Lower leg skin (tissue), 4 donors: ENCODE measurements at places on chromosomes 7 and 10.

- peak; percentile 4 for DNase-seq
These were observed 124.7 kb upstream of the UNC5B start for GRCh38 chr10:71087622-71088021.

GRCh38 chr7:67620216-67620933 is 623.7 kb downstream of the TYW1 start:
- DNase-seq = no peak

GRCh38 chr7:127251036-127251464 is 1.7 kb downstream of the GRM8 start:
- DNase-seq = no peak

GRCh38 chr10:103696411-103697145 is 158.8 kb downstream of the SH3PXD2A start:
- no peak for DNase-seq

GRCh38 chr7:118053353-118053752 is 130.6 kb upstream of the LSM8 start:
- DNase-seq = no peak

- DNase-seq = peak; percentile 58
These were observed 11.9 kb downstream of the SSC4D start for GRCh38 chr7:76397409-76398183.

DNA sequence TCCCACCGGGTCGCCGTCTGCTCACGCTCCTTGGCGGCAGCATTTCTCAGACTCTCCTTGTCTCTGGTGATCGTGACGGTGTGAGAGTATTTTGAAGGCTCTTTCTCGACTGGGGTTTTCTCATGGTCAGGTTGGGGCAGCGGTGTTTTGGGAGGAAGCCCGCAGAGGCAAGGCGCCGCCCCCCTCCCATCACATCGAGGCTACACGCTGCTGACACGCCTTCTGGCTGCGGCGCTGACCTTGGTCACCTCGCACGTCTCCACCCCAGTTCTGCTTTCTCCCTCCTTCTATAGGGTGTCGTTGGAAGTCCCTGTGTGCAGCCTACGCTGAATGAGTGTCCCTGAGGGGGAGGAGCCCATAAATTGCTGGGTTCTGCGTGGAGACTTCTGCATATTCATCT is 55.2 kb downstream of the GLRX3 start:
- DNase-seq = no peak

DNA sequence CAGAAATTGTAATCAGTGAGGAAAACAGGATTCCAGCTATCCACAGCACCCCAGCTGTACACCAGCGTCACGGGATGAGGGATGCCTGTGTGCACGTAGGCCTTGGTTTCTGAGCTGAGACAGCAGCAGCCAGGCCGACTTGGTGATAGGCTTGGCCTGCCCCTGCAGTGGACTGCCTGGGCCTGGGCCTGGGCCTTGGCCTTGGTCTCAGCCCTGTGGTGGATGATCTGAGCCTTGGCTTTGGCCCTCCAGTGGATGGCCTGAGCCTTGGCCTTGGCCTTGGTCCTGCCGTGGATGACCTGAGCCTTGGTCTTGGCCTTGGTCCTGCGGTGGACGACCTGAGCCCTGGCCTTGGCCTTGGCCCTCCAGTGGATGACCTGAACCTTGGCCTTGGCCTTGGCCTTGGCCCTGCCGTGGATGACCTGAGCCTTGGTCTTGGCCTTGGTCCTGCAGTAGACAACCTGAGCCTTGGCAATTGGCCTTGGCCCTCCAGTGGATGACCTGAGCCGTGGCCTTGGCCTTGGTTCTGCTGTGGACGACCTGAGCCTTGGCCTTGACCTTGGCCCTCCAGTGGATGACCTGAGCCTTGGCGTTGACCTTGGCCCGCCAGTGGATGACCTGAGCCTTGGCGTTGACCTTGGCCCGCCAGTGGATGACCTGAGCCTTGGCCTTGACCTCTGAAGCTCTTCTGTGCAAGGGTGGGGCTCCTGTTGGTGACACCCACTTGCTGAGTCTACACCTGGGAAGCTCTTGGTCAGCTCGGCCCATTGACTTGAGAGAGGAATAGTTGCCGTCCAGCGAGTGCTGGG is 93.8 kb downstream of the CUX1 start:
- no peak for DNase-seq

- no peak for DNase-seq
These were observed 39.4 kb upstream of the PHF14 start for GRCh38 chr7:10934292-10934691.

- no peak for DNase-seq
These were observed 104.5 kb upstream of the INSYN2A start for GRCh38 chr10:127300868-127301321.

DNA sequence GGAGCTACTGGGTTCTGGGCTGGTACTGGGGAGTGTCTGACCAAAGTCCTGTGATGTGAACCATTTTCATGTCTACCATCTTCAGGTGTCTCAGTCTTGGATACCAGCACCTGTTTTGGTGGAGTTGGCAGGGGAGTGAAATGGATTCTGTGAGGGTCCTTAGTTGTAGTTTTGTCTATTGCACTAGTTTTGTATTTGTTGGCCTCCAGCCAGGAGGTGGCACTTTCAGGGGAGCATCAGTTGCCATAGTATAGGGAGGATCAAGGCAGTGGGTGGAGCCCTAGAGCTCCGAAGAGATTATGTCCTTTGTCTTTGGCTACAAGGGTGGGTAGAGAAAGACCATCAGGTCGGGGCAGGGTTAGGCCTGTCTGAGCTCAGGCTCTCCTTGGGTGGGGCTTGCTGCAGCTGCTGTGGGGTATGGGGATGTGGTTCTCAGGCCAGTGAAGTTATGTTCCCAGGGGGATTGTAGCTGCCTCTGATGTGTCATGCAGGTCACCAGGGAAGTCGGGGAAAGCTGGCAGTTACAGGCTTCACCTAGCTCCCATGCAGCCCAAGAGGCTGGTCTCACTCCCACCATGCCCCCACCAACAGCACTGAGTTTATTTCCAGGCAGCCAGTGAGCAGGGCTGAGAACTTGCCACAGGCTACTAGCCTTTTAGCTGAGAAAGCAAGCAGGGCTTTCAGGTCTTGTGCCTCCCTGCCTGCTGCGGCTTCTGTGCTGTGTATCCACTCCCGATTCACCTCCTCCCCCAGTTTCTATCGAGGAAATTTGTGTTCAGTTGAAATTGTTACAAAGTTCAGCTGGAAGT is 153.1 kb downstream of the ZNF365 start:
- DNase-seq = no peak

GRCh38 chr7:135320268-135320667 is 86.6 kb downstream of the STRA8 start:
- DNase-seq = peak; percentile 86

GRCh38 chr10:80516506-80517075 is 21.1 kb upstream of the SH2D4B start:
- no peak for DNase-seq

- DNase-seq = no peak
These were observed 4.2 kb downstream of the MNX1 start for GRCh38 chr7:157006205-157006747.

- DNase-seq = no peak
These were observed 38.2 kb downstream of the AVL9 start for GRCh38 chr7:32533276-32534029.

DNA sequence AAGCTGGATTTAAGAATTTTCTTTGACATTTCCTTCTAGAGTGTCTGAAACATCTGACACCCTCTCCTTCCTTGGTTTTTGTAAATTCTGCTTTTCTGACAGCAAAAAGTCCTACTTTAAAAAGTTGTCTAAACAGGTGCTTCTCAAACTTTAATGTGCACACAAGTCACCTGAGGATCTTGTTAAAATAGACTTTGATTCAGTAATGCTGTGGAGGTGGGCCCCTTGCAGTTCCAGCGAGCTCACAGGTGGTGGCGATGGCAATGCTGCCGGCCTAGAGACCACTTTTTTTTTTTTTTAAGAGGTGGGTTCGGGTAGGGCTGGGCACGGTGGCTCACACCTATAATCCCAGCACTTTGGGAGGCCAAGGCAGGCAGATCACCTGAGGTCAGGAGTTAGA is 77.1 kb downstream of the ABCC2 start:
- DNase-seq = no peak

DNA sequence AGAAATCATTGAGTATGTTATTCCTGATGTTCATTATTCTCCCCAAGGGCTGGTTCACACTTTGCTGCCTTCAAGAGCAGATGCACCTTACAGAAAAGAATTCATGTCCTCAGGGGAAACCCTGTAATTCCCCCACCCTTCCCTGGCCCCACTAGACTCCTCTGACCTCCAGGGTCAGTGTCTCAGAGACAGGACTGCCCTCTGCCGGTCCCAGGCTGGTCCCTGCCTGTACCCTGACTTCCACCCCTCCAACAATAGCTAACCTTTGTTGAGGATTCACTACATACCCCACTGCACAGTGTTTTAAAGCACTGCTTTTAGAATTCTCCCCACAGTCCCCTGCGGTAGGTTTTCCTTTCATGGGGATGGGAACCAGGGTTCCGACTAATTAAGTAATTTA is 4.4 kb upstream of the SEPHS1 start:
- no peak for DNase-seq

- no peak for DNase-seq
These were observed 41.7 kb downstream of the FAS start for GRCh38 chr10:89032141-89032891.

DNA sequence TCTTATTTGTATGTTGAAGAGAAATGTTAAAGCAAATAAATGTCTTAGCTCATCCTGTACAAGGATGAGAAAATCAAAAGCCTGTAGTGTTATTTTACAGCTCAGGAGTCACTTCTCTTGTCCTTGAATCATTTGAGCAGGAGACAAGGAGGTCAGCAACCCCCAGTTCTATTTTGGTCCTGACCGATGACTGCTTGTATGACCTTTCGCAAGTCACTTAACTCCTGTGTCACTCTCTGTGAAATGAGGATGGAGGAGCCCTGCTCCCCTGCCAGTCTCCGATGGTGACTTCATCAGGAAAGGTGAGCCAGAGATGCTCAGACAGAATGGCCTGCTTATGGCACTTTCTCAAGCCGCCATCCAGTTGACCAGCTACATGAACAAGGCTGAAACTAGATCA is 101.0 kb downstream of the CELF2 start:
- DNase-seq = no peak

- DNase-seq = no peak
These were observed 175.7 kb downstream of the GFRA1 start for GRCh38 chr10:116097239-116097784.

GRCh38 chr10:105956550-105956949 is 1208.0 kb downstream of the SORCS1 start:
- no peak for DNase-seq

GRCh38 chr7:48084727-48085432 is 4.2 kb upstream of the UPP1 start:
- no peak for DNase-seq

GRCh38 chr7:17725821-17726220 is 214.5 kb downstream of the SNX13 start:
- DNase-seq = no peak

- no peak for DNase-seq
These were observed 139.9 kb upstream of the ZNF438 start for GRCh38 chr10:31171402-31172083.

- no peak for DNase-seq
These were observed 3.9 kb downstream of the PTF1A start for GRCh38 chr10:23195846-23196600.

- no peak for DNase-seq
These were observed 1.2 kb upstream of the HOXA2 start for GRCh38 chr7:27103489-27104226.

GRCh38 chr10:74825371-74826141 is 844 bp upstream of the KAT6B start:
- peak; percentile 94 for DNase-seq

DNA sequence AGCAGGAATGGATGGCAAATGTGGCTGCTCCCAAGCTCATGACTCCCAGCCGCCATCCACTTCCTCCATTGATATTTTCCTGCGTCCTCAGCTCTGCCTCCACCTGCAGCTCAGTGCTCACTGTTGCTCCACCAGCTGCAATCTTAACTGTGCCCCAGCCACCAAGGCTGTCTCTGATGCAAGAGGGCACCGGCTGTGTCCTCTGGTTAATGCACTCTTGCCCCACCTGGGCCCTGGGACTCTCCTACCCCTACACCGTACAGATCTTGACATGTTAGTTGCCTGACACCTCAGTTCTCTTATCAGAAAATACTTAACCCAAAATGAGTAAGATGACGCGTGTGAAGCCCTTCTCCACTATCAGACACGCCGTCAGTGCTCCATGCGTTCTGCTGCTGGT is 45.5 kb upstream of the GPR26 start:
- peak; percentile 70 for DNase-seq

GRCh38 chr7:33849004-33849403 is 56.3 kb upstream of the BMPER start:
- DNase-seq = no peak

- no peak for DNase-seq
These were observed 97.5 kb downstream of the MICALL2 start for GRCh38 chr7:1361756-1362125.

DNA sequence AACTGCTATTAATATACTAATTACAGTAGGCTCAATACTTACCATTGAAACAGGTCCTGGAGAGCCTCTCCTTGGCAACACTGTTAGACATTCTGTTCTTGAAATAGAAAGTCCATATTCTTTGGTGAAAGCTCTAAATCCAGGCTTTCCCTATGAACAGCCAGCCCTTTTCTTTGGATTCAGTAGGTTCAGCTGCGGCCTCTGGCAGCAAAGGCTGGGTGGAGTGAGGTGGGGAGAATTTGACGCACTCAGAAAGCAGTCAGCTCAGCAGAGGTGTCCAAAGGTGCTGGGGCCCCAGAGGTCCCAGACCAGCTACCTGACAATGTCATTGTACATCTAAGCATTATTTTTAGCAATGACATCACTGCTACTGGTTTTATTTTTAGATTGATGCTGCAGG is 146.1 kb downstream of the GRK5 start:
- DNase-seq = no peak

GRCh38 chr7:5636446-5636835 is 145.0 kb downstream of the RNF216 start:
- DNase-seq = no peak

GRCh38 chr10:22468570-22469320 is 123.4 kb downstream of the SPAG6 start:
- DNase-seq = no peak

GRCh38 chr10:33883881-33884280 is 549.4 kb upstream of the NRP1 start:
- no peak for DNase-seq

- DNase-seq = no peak
These were observed 144.6 kb downstream of the SEMA3E start for GRCh38 chr7:83504330-83504729.
